Left hindlimb (tissue), 1 donor: ENCODE measurements at places on chromosomes 6 and 20.

GRCh38 chr6:34423254-34423653 is 2.6 kb downstream of the RPS10 start:
- no peak for DNase-seq

GRCh38 chr20:53837126-53837826 is 233.1 kb downstream of the BCAS1 start:
- no peak for DNase-seq

DNA sequence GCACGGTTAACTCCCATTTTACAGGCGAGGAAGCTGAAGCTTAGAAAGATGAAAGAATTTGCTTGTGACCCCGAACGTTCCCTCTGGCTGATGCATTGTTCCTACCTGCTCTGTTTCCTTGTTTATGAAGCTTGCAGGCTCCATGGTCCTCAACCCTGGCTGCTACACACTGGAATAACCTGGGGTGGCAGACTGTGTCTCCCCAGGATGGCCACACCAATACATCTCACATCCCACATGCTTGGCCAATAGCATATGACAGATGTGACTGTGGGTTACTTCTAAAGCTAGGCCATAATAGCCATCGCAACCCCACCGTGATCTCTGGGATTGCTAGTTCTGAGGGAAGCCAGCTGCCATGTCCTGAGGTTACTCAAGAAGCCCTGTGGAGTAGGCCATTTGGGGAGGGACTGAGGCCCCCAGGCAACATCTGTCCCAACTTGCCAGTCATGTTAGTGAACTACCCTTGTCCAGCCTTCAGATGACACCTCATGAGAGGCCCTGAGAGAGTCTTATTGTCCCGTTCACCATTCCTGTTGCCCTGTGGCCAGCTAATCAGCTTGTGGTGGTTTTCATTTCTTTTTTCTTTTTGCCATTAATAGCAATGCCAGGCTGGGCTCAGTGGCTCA is 6.7 kb upstream of the FAM110A start:
- DNase-seq, result no peak

GRCh38 chr6:15947436-15947835 is 181.4 kb upstream of the MYLIP start:
- no peak for DNase-seq

DNA sequence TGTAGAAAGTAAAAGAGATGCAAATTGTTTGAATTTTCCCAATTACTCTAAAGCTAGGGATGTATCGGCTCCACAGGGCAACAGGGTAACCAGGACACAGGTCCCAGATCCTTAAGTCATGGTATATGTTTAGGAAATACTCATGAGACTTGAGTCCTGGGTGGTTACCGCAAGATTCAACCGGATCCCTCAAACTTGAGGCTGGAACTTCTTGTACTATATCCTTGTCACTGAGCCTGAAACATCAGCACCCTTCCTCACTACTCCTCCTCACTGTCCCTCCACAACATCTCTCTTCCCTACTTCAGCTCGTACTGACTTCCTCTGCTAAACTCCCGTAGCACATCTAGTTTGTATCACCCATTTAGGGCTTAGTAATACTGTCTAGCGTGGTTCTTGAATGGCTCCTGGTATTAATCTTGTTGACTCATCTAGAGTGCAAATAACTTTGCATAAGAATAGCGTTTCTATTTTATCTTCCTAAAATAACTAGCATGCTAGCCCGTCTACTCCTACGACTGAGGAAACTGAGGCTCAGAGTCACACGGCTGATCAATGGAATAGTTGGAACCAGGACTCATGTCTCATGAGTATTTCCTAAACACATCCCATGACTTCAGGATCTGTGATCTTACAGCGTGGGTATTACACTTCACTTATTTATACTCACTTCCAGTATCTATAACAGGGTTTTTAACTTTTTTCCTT is 72.1 kb downstream of the FILIP1 start:
- DNase-seq, result no peak

DNA sequence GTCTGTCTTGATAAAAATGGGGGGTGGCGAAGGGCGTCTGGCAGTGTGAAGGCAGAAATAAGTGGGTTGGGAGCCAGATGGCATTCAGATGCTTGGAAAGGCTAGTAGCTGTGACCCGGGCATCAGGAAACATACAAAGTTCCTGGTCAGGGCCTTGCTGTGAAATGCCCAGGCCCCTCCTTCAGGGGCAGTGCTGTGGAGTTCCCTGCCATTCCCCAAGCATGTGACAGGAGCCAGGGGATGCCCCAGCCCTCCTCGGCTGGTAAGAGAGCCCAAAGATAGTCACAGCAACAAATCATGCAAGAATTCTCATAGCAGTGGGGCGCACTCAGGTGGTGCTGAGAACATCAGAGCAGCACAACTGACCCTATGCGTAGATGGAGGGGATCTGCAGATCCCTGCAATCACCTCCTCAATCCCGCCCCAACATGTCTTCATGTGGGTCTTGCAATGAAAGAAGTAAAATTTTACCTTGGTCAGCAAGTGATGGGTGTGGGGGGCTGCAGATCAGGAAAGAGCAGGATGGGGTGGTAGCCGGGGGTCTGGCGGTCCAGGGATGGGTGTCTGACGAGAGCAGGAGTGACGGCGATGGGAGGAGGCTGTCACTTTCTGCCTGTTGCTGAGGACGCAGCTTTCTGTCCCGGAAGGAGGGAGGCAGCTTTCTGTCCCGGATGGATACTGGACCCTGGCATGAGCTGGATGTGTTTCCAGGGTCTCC is 39.5 kb downstream of the SLC22A1 start:
- DNase-seq, result no peak

GRCh38 chr6:1105833-1106400 is 206.0 kb upstream of the FOXQ1 start:
- DNase-seq, result no peak

- DNase-seq, result no peak
Measured at GRCh38 chr6:1997702-1998101, 247.7 kb downstream of the GMDS start.

- no peak for DNase-seq
Measured at GRCh38 chr6:63910863-63911551, 275.4 kb downstream of the PHF3 start.

GRCh38 chr6:36757206-36757605 is 59.6 kb downstream of the RAB44 start:
- DNase-seq, result no peak

- DNase-seq, result no peak
Measured at GRCh38 chr6:134308800-134309199, 9.1 kb downstream of the SGK1 start.
